ENCODE measurements at places on chromosomes 3 and 15. TPM values are rescaled to one million over a fixed set of nuclear protein-coding genes. Genes with fewer than 3 reads are reported as not detected.

CADPS gene
- not detected for total RNA-seq

SUCNR1 gene
- 0.04 TPM for total RNA-seq

NOX5 gene
- total RNA-seq, result not detected

FETUB gene
- not detected for total RNA-seq

CASR gene
- not detected for total RNA-seq

GRK7 gene
- total RNA-seq, result not detected

MYZAP gene
- total RNA-seq, result not detected

SATB1 gene
- total RNA-seq, result 159 TPM

HYAL1 gene
- not detected for total RNA-seq
